Stimulated activated CD4-positive, alpha-beta T cell treated with anti-CD3 and anti-CD28 coated beads, Interleukin-15, amount 100 ng/mL, for 48 hours (primary cell): ENCODE measurements at places on chromosomes 16 and 17.

GRCh38 chr17:41451154-41451728, 10.5 kb upstream of the KRT38 start:
- DNase-seq: no peak

DNA sequence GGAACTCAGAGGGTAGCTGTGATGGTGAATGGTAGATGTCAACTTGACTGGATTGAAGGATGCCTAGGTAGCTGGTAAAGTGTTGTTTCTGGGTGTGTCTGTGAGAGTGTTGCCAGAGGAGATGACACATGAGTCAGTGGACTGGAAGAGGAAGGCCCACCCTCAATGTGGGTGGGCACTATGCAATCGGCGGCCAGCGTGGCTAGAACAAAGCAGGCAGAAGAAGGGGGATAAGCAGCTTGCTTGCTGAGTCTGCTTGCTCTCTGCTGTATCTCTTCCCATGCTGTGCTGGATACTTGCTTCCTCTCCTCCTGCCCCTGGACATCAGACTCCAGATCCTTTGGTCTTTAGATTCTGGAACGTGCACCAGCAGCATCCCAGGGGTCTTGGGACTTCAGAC, 128.1 kb downstream of the AIPL1 start:
- no peak for DNase-seq

- peak; percentile 69 for DNase-seq
Observed at GRCh38 chr17:1486802-1487695, 5.4 kb downstream of the MYO1C start.

DNA sequence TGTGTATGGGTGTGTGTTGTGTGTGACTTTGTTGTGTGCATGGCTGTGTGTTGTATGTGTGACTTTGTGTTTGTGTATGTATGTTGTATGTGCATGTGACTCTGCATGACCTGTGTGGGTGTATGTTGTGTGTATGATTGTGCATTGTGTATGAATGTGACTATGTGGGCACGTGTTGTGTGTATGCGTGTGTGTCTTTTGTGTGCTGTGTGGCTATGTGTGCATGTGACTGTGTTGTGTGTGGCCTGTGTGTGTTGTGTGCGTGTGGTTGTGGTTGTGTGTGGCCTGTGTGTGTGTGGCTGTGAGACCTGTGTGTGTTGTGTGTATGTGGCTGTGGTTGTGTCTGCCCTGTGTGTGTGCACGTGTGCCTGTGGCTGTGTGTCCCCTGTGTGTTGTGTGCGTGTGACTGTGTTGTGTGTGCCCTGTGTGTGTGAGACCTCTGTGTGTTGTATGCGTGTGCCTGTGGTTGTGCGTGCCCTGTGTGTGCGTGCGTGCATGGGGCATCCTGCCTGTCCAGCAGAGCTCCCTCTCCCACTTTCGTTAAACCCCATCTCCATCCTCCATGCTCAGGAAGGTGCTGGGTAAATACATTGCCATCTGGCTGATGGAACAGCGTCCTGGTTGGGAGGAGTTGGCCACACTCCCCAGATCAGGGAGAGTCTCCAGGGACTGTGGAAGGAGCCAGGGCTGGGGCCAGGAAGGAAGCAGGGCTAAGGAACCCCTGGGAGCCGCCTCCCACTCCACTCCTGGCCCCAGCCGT, 90.1 kb upstream of the GSE1 start:
- DNase-seq: no peak

- no peak for DNase-seq
Observed at GRCh38 chr16:47424846-47425245, 36.0 kb downstream of the ITFG1 start.
